Activated T-cell treated with anti-CD3 and anti-CD28 coated beads for 48 hours (primary cell): ENCODE measurements at places on chromosomes 4 and X.

DNA sequence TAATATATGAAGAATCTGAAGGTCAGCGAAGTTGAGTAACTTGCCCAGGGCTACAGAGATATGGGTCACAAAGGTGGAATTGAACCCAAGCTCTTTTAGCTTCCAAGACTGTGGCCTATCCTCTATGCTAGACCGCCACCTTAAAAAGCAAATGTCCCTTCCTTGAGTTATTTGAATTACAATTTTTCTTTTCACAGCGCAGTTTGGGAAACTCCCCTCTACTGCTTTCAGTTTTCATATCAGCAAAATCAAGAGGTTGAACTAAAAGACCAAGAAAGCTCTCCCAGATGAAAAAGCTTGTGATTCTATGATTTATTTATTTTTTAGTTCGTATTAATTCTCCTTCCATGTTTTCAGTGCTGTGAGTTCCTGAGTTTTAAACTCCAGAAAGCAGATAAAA lies 174.5 kb upstream of the C1QTNF7 start:
- no peak for DNase-seq

- no peak for DNase-seq
Measured at GRCh38 chr4:53616219-53616618, 24.9 kb upstream of the LNX1 start.

GRCh38 chr4:84146300-84146959 lies 352.7 kb downstream of the NKX6-1 start:
- no peak for DNase-seq

- DNase-seq, result no peak
Measured at GRCh38 chr4:121885115-121885514, 14.8 kb upstream of the BBS7 start.

GRCh38 chrX:140151316-140151715 lies 186.0 kb upstream of the CXorf66 start:
- DNase-seq, result no peak
